Fibroblast of skin of right biceps (primary cell): ENCODE measurements at places on chromosomes 5 and 9.

GRCh38 chr5:28967848-28968247, 1929.5 kb upstream of the CDH9 start:
- DNase-seq = no peak

DNA sequence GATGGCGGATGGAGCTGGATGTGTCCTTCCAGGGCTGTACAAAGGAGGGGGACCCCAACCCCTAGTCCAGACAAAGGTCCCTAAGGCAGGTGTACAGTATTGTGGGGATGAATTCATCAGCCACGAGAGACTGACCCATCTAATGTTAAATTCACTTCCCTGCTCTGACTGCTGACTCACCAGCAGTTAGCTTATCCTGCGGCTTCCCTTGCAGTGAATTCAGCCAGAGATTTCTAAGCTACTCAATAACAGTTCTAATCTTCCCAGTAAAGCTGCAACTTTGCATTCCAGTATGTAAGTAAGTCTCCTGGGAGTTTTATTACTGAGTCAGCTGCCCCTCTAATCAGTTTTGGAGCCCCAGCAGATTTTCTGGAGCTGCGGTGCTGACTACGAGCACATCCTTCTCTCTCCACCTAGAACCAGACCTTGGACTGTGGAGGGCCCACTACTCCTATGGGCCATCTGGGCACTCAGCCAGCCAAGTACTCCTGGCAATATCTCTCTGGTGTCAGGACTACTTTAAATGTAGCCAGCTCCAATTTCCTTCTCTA, 16.1 kb downstream of the B4GALT1 start:
- DNase-seq = peak; percentile 98

- DNase-seq = no peak
Measured at GRCh38 chr9:100426189-100426529, 784 bp upstream of the MSANTD3 start.

DNA sequence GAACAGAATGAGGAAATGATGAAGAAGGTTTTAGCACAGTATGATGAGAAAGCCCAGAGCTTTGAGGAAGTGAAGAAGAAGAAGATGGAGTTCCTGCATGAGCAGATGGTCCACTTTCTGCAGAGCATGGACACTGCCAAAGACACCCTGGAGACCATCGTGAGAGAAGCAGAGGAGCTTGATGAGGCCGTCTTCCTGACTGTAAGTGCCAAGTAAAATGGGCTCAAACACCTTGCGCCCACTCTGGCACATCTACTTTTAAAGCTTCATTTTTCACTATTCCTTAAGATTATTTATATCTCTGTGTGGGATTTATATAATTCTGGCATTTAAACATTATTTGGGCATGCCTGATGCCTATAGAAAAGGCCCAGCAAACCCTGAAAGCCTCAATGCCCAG, 55.6 kb downstream of the CMYA5 start:
- DNase-seq = no peak

GRCh38 chr9:92657296-92658094, 12.4 kb downstream of the IPPK start:
- DNase-seq = no peak

GRCh38 chr5:133381041-133381440, 231.3 kb downstream of the FSTL4 start:
- DNase-seq = no peak

DNA sequence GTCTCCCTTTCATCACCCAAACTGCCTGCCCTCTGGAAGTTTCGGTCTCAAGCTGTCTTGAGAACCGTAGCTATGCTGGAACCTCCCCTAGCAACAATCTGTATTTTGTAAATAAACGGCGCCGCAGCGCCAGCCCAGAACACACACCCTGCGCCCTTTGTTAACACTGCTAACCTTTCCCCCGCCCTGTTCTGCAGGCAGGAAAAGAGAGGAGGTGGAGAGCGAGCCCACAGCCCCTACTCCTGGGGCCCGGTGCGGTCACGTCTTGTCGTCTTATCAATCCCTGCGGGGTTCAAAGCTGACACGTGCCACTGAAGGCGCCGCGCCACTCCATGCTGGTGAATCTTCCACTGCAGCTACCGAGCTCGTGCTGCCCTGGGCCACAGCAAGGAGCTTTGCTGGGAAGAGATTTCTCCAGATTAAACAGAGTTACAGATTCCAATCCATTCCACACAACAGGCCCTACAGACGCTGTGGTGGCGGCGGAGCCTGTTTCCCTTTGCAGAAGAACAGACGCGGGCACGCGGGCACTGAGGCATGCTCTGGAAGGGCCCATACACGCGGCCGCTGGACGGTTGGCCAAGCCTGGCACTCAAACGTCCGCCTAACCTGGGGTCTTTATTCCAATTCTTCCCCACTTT, 25.3 kb downstream of the ZDHHC11B start:
- DNase-seq = no peak

DNA sequence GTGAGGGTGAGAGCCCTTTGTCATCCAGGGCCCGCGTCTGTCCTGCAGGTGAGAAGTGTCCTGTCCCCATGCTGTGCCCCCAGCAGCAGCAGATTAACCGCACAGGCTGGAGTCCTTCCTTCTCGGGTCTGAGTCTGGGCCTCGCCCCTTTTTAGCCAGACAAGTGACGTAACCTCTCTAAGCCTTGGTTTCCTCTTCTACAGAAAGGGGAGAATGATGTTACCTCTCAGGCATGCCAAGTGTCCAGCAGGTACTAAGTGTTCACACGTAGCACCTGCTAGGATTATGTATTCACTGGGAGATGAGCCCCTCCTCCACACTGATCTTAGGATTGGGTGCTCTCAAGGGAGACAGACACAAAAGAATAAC, 6.9 kb downstream of the NEURL1B start:
- no peak for DNase-seq

GRCh38 chr5:32055891-32056866, 117.9 kb downstream of the GOLPH3 start:
- no peak for DNase-seq

GRCh38 chr5:85646036-85646435, 971.7 kb upstream of the COX7C start:
- no peak for DNase-seq

- DNase-seq = no peak
Measured at GRCh38 chr9:79883073-79883645, 311.4 kb downstream of the TLE4 start.

- no peak for DNase-seq
Measured at GRCh38 chr5:146032911-146033310, 72.5 kb downstream of the PLAC8L1 start.

DNA sequence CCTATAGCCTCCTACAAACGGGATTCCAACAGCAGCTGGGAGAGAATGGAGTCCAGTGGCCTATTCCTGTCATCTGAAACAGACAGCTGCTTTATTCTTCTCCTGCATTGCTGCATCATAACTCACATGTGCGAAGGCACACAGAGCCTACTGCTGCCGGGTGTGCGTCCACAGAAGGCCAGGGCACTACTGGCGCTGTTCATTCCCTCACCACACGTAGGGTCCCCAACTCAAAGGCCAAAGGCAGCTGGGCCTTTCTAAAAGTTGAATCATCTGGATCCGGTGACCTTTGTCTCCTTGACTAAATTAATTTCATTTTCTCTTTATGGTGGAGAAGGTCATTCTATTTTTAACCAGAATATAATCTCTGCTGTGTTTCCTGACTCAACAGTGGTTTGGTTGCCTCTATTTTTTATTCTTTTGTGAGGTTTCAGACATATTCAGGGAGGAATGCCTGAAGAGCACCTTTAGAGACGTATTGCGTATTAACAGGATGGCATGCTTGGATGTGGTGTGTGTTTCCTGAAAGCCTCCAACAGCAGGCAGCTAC, 10.8 kb upstream of the SPATA24 start:
- DNase-seq = no peak

- no peak for DNase-seq
Measured at GRCh38 chr5:176788091-176788490, 22.3 kb upstream of the UNC5A start.

DNA sequence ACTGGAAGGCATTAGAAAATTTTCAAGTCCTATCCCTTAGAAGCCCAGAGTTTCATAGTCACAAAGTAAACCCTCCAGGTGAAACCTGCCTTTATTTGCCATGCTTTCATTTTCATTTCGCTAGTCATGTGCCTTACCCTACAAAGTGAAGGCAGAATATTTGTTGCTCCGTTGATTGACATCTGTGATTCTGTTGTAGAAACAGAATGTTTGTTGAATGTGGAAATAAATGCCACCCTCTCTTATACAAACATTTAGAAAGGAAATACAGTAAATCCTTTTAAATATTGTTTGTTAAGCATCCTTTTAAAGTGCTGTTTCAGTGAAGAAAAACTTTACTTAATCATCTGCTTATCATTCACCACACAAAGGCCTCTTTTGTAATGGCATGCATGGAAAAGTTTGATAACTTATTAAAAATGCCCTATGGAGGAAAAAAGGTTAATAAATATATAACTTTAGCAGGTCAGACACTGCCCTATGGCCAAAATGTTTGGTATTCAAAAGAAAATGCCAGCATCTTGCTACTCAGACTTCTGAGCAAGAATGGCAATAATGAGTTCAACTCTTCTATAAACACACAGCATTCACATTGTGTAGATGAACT, 34.3 kb upstream of the CAST start:
- no peak for DNase-seq

- no peak for DNase-seq
Measured at GRCh38 chr9:107874591-107875369, 385.2 kb upstream of the KLF4 start.

DNA sequence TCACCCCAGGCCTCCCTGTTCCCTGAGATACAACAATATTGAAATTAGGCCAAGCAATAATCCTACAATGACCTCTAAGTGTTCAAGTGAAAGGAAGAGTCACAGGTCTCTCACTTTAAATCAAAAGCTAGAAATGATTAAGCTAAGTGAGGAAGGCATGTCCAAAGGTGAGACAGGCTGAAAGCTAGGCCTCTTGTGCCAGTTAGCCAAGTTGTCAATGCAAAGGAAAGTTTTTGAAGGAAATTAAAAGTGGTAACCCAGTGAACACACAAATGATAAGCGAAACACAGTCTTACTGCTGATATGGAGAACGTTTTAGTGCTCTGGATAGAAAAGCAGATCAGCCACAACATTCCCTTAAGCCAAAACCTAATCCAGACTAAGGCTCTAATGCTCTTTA, 39.8 kb downstream of the PTAR1 start:
- DNase-seq = no peak

GRCh38 chr5:131943916-131944315, 1.5 kb downstream of the MEIKIN start:
- no peak for DNase-seq

DNA sequence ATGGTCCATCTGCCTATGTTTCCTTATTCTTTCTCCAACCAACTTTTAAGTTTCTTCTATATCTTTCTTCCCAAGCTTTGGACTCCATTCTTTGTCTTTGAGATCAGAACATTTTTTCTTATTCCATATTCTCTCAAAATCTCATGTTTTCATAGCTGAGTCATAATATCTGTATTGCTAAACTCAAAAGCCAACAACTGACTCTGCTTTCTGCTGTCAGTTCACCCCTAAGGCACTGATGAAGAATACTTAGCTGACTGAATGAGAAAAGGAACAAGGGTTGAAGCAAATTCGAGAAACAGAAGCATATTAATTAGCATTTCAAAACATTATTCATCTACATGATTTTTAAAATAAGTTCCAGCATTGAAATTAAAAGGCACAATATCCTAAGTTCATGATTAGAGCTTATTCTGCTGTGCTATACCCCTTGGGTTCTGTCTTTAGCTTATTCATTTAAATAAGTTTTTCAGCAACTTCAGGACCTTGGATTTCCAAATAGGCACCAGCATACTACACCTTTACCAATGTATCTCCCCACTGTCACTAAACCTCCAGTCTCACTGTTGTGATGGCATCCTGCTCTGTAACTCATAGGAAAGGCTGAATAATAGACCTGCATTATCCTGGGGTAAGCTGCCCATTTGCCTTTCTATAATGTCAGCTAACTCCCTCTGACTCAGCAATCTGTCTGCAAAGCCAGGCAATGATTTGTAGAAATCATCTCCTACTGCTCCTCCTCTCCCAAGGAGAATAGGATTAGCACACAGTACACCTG, 49.9 kb upstream of the C5orf46 start:
- DNase-seq = no peak

GRCh38 chr9:114282926-114283325, 40.0 kb upstream of the ORM1 start:
- peak; percentile 96 for DNase-seq

DNA sequence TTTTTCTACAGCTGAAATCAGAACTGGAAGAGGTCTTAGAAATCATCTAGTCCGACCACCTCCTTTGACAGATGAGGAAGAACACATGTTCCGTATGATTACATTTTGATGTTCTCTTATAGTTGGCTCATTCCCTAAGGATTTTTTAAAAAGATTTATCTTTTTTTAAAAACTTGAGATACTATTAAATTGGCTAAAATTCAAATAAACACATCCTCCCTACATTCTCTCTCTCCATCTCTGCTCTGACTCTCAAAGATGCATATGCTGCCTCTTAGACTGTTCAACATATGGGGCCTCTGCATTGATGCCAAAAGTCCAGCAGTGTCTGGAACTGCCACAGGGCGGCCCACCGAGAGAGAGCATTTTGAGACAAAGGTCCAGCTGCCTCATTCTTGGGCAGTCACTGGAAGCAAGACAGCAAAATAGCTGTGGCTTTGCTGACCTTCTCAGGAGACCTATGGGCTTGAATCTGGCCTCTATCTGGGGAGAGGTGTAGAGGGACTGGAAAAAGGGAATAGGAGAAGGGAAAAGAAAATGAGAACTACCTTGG, 12.8 kb upstream of the TSSK1B start:
- peak; percentile 19 for DNase-seq

- no peak for DNase-seq
Measured at GRCh38 chr5:155303120-155303519, 289.6 kb downstream of the KIF4B start.

DNA sequence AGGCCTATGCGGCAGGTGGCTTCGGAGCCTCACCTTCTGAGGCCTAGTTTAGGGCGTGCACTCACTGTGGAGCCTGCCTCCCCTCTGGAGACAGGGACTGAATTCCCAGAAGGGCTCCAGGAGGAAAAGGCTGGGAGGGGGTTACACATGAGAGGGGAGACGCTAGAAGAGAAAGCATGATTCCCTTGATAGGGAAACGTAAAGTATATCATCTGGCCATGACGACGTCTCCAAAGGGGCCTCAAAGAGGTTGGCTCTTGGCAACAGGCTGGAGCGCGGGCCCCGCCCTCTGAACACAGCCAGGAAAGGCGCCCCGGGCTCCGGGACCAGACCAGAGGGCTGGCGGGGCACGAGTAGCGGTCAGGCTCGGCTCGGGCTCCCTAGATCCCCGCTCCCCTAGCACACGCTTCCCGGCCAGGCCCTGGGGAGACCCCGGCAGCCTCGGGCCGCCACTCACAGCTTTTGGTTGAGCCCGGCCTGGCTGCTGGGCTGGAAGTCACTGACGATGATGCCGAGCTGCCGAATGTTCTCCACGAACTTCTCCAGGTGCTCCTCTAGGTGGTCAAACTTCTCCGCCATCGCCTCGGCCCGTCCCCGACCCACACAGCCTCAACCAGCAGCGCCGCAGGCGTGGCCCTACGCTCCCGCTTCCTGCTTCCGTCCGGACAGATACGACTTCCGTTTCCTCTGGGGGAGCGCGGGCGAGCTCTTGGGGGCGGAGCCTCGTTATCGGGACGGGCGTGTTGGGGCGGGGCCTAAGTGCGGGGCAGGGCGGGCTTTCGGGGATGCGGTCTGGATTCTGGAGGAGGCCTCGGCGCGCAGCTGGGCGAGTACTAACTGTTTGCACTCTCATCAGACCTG, at the start of gene MED10:
MED10 (minus strand) TSS at position 643 of the 861 bp plus-strand sequence; CDS start at position 579, 64 bp downstream.
- peak; percentile 92 for DNase-seq

GRCh38 chr5:149999359-149999758, 1.1 kb downstream of the TIGD6 start:
- no peak for DNase-seq

GRCh38 chr5:5572010-5572865, 149.8 kb downstream of the ICE1 start:
- peak; percentile 4 for DNase-seq
